ENCODE measurements at places on chromosomes 1 and 21.

DNA sequence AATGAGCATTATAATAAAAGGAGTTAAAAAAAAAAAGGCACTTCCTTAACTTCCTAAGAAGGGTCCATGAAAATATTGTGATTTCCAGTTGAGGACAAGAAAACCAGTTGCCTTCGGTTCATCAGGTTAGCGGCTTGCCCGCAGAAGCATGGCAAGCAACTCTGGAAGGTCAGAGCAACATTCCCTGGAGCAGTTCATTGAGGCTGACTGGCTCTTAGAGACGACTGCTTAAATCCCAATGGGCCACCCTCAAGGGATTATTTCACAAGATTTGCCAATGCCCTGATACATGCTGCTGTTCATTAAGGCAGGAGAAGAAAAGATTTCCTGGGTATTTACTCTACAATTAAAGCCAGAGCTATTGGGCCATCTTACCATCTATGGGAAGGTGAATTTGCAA, 29.0 kb upstream of the CASQ2 start:
- DNase-seq = no peak
- no peaks in the 10 kb centered on the region for H3K36me3 ChIP-seq
- H3K4me3 ChIP-seq = no peak overlapping the region
- no peaks in the 10 kb centered on the region for H3K4me1 ChIP-seq
- peaks cover 21% of the 10 kb centered on the region for H3K27me3 ChIP-seq
- no peak overlapping the region for H3K27ac ChIP-seq

- H3K36me3 ChIP-seq = peaks cover 37% of the 10 kb centered on the region
- peaks cover 12% of the 10 kb centered on the region for H3K4me1 ChIP-seq
- no peak overlapping the region for H3K4me3 ChIP-seq
- no peak overlapping the region for H3K27ac ChIP-seq
- DNase-seq = no peak
Observed at GRCh38 chr1:88799491-88799890, 91.9 kb downstream of the GTF2B start.

- H3K36me3 ChIP-seq = peaks cover 3% of the 10 kb centered on the region
- no peaks in the 10 kb centered on the region for H3K27me3 ChIP-seq
- no peak overlapping the region for H3K27ac ChIP-seq
Observed at GRCh38 chr1:101388904-101389546, 152.2 kb downstream of the S1PR1 start.

DNA sequence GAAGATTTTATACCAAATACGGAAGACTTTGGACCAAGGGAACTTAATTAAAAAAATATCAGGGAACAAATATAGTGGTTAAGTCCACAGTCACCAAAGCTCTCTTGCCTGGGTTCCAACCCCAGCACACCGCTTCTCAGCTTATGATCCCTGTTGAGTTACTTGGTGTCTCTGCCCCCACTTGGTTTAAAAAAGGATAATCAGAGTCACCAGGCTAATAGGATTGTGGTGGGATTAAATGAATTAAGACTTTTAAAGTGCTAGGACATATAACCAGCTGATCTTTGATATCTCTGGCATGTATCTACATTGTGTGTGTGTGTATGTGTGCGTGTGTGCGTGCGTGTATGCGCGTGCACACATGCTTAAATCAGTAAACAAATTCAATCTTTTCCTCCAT, 474.7 kb upstream of the DAB1 start:
- no peak overlapping the region for H3K27ac ChIP-seq
- H3K27me3 ChIP-seq = peaks cover 4% of the 10 kb centered on the region
- no peaks in the 10 kb centered on the region for H3K36me3 ChIP-seq

DNA sequence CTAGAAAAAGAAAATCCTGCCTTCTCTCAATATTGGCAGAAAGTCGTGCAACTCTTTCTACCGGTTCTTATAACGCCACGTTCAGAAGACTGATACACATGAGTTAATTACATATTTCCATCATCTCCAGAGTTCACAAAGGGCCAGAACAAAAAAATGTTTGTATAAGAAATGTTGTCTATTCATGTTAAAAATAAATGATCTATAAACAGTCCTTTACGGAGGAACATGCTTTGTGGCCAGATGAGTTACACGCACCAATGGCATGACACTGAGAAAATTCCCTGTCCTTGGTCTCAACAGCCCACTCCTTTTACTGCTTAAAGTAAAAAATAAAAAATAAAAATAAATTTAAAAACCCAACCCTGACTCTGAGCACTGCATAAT, 29.5 kb downstream of the C2CD2 start:
- H3K36me3 ChIP-seq = peaks cover 5% of the 10 kb centered on the region
- no peak overlapping the region for H3K27ac ChIP-seq
- no peaks in the 10 kb centered on the region for H3K27me3 ChIP-seq
- H3K4me3 ChIP-seq = no peak overlapping the region
- DNase-seq = no peak
- H3K4me1 ChIP-seq = peaks cover 62% of the 10 kb centered on the region

DNA sequence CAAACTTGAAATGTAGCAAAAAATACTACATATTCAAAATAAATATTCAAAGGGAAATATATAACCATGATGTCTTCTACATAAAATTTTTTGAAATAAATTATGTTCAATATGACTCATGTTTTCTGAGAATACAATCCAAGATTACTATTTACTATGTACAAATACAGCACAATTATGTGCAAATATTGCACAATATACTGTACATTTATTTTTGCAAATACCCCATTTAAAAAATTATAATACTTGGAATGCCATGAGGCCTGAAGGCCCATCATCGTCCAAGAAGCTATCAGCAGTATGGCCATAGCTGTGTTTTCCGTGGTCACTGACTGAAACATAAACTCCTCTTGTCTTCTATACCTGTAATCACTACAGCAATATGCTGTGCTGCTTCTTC, 12.3 kb downstream of the CCDC181 start:
- H3K36me3 ChIP-seq = no peaks in the 10 kb centered on the region
- DNase-seq = no peak
- no peak overlapping the region for H3K4me3 ChIP-seq
- H3K4me1 ChIP-seq = no peaks in the 10 kb centered on the region

GRCh38 chr1:228685081-228685660, 50.1 kb upstream of the RHOU start:
- no peak overlapping the region for H3K27ac ChIP-seq
- no peak overlapping the region for H3K4me3 ChIP-seq
- DNase-seq = no peak
- no peaks in the 10 kb centered on the region for H3K4me1 ChIP-seq
- no peaks in the 10 kb centered on the region for H3K36me3 ChIP-seq

Data from activated naive CD8-positive, alpha-beta T cell treated with anti-CD3 and anti-CD28 coated beads for 36 hours (primary cell).